ENCODE measurements at places on chromosomes 7 and 10.

DNA sequence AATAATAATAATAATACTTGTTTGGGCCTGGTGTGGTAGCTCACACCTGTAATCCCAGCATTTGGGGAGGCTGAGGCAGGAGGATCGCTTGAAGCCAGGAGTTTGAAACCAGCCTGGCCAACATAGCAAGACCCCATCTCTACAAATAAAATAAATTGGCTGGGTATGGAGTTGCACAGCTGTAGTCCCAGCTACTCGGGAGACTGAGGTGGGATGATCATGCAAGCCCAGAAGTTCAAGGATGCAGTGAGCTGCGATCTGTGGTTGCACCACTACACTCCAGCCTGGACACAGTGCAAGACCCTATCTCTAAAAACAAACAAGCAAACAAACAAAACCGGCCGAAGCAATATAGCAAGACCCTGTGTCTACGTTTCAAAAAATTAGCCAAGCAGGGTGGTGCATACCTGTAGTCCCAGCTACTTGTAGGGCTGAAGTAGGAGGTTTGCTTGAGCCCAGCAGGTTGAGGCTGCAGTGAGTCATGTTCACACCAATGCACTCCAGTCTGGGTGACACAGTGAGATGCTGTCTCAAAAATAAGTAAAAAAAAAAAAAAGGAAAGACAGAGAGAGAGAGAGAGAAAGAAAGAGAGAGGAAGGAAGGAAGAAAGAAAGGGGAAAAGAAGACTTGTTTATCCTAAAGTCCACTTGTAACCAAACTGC, 85.6 kb upstream of the KDM7A start:
- DNase-seq = no peak

- no peak for DNase-seq
Observed at GRCh38 chr10:60967260-60967659, 23.3 kb upstream of the RHOBTB1 start.

DNA sequence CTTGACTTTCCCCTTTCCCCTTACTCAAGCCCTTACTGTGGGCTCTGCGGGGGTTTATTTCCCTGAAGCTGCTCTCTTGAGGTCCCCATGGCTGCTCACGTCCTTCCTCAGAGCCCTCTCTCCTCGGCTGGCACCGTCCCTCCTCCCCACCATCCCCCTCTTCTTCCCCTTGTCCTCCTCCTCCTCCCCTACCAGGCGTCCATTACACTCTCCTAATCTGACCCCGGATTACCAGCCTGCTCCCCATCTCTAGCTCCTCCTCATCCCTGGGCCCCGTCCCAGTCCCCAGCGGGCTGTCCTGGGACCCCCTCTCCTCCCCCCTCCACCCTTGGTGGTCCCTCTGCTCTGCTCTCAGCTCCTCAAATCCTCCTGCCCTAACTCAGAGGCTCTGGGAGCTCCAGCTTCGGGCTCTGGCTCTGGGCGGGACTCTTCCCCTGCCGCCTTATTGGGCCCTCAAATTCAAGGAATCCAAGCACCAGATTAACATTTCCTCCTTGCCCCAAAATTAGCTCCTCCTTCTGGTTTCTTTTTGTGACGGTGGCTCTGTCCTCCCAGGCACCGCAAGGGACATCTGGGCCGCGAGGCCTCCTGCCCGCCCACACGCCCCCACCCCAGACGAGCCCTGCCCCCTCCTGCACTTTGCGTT, 48.5 kb upstream of the LEP start:
- DNase-seq = no peak

- DNase-seq = no peak
Observed at GRCh38 chr7:42858570-42858969, 53.3 kb downstream of the C7orf25 start.

DNA sequence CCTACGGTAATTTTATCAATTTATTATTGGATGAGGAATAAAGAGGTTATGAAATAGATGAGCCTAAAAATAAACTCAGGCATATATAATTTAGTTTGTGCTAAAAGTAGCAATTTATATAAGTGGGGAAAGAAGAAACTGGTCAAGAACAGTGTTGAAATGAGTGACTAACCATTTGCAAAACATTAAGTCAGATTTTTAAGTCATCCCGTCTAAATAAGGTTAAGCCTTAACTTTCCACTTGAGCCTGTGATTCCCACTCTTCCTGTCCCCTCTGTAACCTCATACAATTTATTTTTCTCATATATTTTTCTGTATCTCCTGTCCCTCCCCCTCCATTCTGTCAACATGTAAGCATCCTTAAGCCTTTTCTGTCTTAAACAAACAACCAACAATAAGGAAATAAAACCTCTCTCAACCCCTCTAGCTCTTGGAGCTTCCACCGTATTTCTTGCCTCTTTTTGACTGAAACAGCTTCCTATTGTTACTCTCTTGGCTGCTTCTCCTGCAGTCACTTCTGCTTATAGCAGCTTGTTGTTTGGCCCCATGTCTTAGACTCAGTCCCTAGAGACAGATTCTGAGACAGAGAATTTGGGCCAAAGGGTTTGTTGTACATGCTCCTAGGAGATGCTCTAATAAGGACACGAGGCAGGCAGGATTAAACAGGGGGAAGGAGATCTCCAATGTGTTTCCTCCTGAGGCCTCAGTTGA, 109.7 kb downstream of the GNAI1 start:
- DNase-seq = no peak

- DNase-seq = no peak
Observed at GRCh38 chr7:140576589-140576988, 64.0 kb downstream of the DENND2A start.
